ENCODE measurements at places on chromosomes 7 and 10. TPM values are rescaled to one million over a fixed set of nuclear protein-coding genes. Genes with fewer than 3 reads are reported as not detected.

DNA sequence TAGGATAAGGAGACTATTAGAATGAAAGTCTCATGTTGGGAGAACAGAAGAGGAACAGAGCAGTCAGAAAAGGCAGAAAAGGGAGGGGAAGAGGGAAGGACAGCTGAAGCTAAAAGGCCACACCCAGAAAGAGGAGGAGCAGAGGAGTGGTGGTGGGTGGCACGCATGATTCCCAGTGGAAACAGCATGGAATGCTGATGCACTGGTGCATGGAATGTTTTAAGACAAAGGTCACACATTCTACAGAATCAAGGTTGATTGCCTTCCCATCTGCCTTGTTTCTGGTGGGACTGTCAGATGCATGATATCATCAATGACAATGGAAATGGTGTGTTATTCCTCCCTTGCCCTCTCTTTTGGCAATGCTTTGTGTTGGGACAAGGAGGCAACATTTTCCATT, 285.4 kb upstream of the MKI67 start:
- H3K4me1 ChIP-seq: no peaks in the 10 kb centered on the region
- H3K27me3 ChIP-seq: no peaks in the 10 kb centered on the region
- H3K4me3 ChIP-seq: no peak overlapping the region
- H3K27ac ChIP-seq: no peak overlapping the region

The SFRP5 gene
- polyA plus RNA-seq: 0.43 TPM

- no peaks in the 10 kb centered on the region for H3K27me3 ChIP-seq
- peaks cover 22% of the 10 kb centered on the region for H3K4me1 ChIP-seq
- H3K27ac ChIP-seq: no peak overlapping the region
- no peak for DNase-seq
- H3K36me3 ChIP-seq: no peaks in the 10 kb centered on the region
Observed at GRCh38 chr7:3463696-3464095, 162.6 kb downstream of the SDK1 start.

The SPDYE6 gene
- not detected for polyA plus RNA-seq

- H3K27ac ChIP-seq: no peak overlapping the region
- no peak for DNase-seq
- H3K27me3 ChIP-seq: peaks cover 3% of the 10 kb centered on the region
- H3K4me3 ChIP-seq: no peak overlapping the region
Observed at GRCh38 chr10:113754768-113755167, 3.3 kb downstream of the PLEKHS1 start.

GRCh38 chr10:13724484-13724883, 137.7 kb downstream of the PRPF18 start:
- no peaks in the 10 kb centered on the region for H3K36me3 ChIP-seq
- no peak overlapping the region for H3K4me3 ChIP-seq
- no peak overlapping the region for H3K27ac ChIP-seq
- DNase-seq: no peak
- no peaks in the 10 kb centered on the region for H3K4me1 ChIP-seq

DNA sequence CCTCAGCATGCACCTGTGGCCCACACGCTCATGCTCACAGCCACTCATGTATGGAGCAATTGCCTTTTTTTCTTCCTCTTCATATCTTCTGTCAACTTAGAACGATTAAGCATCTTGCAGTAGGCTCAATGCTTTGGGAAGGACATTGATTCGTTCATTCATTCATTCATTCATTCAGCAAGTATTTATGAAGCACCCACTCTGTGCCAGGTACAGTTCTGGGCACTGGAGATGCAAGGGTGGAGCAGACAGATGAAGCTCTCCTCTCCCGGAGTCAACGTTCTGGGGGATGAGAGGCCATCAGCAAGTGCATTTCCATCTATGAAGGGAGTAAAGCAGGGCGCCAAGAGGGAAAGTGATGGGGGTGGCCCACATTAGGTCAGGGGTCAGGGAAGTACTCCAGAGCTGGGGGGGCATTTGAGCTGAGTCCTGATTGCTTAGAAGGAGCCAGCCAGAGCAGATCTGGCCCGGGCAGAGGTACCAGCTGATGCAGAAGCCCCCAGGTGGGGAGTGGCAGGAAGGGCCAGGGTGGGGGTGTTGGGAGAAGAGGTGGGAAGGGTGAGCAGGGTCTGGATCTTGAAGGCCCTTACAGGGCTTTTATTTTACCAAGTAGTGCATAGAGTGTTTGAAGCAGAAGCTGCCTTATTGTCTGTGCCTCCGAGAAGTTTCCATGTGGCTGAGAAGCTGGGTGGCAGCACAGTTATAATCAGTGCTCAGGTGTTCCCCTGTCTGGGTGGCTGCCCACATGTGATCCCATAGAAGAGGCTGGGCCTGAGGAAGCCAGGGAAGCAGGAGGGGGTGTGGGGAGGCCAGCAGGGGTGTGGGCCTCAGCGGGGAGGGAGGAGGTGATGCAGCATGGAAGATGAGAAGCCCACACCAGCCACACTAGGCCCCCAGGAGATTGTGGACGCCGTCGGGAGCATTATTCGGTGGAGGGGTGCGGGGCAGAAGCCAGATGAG, 36.2 kb downstream of the CHST3 start:
- DNase-seq: no peak
- no peaks in the 10 kb centered on the region for H3K27me3 ChIP-seq
- no peak overlapping the region for H3K4me3 ChIP-seq
- H3K36me3 ChIP-seq: no peaks in the 10 kb centered on the region
- no peaks in the 10 kb centered on the region for H3K4me1 ChIP-seq

DNA sequence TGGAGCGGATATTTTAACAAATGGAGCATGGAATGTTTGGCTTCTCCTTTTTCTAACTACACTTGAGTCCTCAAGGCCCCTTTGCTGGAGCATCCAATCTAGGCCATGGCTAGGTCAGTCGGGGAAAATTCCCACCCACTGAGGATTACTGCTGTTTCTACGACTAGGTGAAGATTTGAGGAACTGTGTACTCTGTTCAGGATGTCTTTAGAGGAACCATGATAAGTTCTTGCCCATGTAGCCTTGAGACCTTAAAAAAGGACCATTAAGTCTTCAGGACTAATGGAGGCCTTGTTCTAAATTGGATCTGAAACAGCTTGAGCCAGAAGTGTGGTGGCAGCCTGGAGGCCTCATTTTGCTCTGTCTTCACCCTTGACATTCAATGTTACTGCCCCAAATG, 6.2 kb downstream of the AGK start:
- no peaks in the 10 kb centered on the region for H3K27me3 ChIP-seq
- no peak overlapping the region for H3K4me3 ChIP-seq
- peaks cover 17% of the 10 kb centered on the region for H3K4me1 ChIP-seq
- peaks cover 26% of the 10 kb centered on the region for H3K36me3 ChIP-seq
- H3K27ac ChIP-seq: no peak overlapping the region

The KNDC1 gene
- not detected for polyA plus RNA-seq

DNA sequence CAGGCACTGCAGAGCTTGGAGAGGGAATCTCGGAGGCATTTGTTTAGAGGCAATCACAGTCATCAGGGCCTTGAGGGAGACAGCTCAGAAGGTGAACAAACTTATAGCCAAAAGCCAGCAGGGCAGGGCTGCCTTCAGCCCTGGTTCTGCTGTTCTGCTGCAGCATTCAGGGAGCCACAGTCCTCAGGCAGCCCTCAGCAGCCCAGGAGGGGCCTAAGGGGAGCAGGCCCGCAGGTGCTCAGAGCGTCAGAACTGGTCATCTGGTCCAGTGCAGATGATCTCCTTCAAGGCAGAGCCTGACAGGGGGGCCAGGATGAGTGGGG, 84.7 kb downstream of the ARHGAP22 start:
- peaks cover 5% of the 10 kb centered on the region for H3K27me3 ChIP-seq
- H3K4me3 ChIP-seq: no peak overlapping the region
- H3K4me1 ChIP-seq: no peaks in the 10 kb centered on the region

DNA sequence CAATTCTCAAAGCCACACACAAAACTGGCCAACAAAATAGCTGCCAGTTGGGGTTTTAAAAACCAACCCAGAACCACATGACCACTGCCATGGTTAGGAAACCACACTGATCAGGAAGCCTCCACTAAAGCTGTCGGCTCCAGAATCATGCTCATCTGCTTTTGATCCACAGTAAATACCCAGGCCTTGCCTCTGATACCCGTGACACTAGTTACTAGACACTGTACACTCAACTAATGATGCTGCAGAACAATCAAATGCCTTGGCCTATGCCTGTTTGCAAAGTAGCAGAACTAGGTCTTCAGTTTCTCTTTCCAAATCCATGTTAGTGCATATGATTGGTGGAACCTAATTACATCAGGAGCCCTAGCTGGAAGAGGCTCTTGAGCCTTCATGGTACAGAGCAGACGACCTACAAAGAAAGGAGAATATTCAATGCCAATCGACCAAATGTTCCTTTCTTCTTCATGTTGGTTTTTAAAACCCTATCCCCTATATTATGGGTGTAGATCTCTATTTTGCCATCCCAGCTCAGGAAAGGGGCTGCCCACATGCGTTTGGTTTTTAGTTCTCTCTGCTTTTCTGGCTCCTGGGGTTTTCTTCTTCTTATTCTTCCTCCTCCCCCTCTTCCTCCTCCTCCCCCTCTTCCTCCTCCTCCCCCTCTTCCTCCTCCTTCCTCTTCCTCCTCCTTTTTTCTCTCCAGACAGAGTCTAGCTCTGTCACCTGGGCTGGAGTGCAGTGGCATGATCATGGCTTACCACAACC, 76.6 kb downstream of the CNNM2 start:
- H3K4me3 ChIP-seq: no peak overlapping the region
- H3K4me1 ChIP-seq: no peaks in the 10 kb centered on the region
- no peak for DNase-seq
- H3K36me3 ChIP-seq: no peaks in the 10 kb centered on the region

The FANK1 gene
- 54.5 TPM for polyA plus RNA-seq

DNA sequence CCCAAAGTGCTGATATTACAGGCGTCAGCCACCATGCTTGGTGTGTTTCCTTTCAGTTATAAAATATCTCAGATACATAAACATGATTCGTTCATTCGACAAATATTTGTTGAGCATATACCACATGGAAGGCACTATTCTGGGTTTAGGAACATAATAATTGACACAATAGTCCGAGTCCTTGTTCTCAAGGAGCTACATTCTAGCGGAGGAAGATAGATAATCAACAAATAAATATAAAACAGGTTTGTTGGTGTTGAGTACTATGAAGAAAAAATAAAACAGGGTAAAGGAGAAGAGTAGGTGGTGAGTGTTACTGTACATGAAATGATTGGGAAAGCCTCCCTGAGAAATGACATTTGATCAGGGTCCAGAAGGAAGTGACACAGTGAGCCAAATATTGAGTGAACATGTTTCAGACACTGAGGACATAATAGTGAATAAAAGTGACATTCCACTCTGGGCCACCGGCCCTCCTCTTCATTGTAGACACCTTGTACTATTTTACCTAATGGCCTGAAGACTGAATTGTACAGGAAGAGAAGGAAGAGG, 6.9 kb upstream of the HILPDA start:
- no peak overlapping the region for H3K4me3 ChIP-seq
- H3K27me3 ChIP-seq: no peaks in the 10 kb centered on the region
- no peaks in the 10 kb centered on the region for H3K4me1 ChIP-seq
- H3K36me3 ChIP-seq: no peaks in the 10 kb centered on the region

GRCh38 chr10:44853148-44853734, 57.9 kb upstream of the TMEM72 start:
- H3K36me3 ChIP-seq: no peaks in the 10 kb centered on the region
- no peak overlapping the region for H3K27ac ChIP-seq
- H3K27me3 ChIP-seq: no peaks in the 10 kb centered on the region
- H3K4me1 ChIP-seq: no peaks in the 10 kb centered on the region

GRCh38 chr7:1388703-1389335, 70.5 kb downstream of the MICALL2 start:
- no peaks in the 10 kb centered on the region for H3K36me3 ChIP-seq
- DNase-seq: no peak
- no peak overlapping the region for H3K4me3 ChIP-seq
- no peaks in the 10 kb centered on the region for H3K27me3 ChIP-seq
- H3K4me1 ChIP-seq: no peaks in the 10 kb centered on the region

DNA sequence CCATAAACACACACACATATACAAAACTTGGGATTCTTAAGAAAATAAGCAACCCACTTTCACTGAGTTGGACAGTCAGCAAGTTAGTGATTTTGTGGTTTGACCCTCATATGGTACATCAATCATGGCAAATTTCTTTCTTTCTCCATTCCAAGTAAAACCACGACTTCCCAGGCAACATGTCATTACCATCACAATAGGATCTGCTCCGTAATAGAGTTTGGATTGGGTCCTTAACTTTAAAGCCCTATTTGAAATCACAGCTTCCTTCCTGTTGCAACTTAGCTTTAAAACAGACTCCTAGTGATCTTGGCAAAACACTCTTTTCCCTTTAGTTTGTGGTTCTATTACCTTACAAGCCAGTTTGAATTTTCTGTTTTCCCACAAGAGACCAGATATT, 483.6 kb downstream of the INHBA start:
- no peak overlapping the region for H3K27ac ChIP-seq
- DNase-seq: no peak
- H3K27me3 ChIP-seq: no peaks in the 10 kb centered on the region
